ENCODE measurements at places on chromosomes 4 and X.

GRCh38 chrX:47608130-47608810, 11.4 kb downstream of the SYN1 start:
- DNase-seq: no peak

- DNase-seq: no peak
Observed at GRCh38 chr4:177127658-177128057, 182.0 kb upstream of the NEIL3 start.

GRCh38 chrX:31993637-31994036, 921.8 kb upstream of the FTHL17 start:
- no peak for DNase-seq

- no peak for DNase-seq
Observed at GRCh38 chr4:173545440-173545839, 15.4 kb upstream of the HAND2 start.
